ENCODE measurements at places on chromosomes 1 and 21. TPM values are rescaled to one million over a fixed set of nuclear protein-coding genes. Genes with fewer than 3 reads are reported as not detected.

- DNase-seq: no peak
Measured at GRCh38 chr1:40839943-40840335, 22.2 kb downstream of the CITED4 start.

- DNase-seq: no peak
Measured at GRCh38 chr21:32087447-32087846, 191.4 kb downstream of the MIS18A start.

DNA sequence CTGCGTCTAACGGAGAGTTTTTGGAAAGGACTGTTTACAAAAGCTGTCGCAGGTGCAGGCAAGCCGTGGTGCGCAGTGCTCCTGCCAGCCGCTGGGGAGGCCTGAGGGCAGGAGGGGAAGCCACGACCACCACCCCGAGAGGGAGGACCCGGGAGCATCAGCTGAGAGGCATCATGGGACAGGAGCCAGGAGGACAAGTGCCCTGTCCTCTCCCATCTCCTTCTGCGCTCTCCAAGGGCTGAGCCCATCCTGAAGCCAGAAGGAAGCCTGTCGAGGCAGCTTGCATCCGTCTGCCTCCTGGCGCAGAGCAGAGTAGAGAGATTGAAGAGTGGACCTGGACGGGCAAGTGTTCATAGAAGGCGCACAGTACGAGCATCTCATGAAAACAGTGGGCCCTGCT is 310.9 kb downstream of the KIF26B start:
- DNase-seq: no peak

DNA sequence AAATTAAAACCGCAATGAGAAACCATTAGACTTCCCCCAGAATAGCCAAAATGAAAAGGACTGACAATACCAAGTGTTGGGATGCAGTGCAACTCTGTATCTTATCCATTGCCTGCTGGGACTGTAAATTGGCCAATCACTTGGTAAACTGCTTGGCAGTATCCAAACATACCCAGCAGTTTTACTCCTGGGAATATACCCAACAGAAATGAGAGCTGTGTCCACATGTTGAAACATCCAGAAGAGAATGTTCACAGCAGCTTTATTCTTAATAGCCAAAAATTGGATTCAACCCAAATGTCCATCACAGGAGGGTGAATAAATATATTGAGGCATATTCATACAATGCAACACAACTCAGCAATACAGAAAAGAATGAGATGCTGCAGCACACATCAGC is 13.7 kb upstream of the FAM20B start:
- DNase-seq: no peak

BEST4 gene
- polyA plus RNA-seq: 0.14 TPM

MROH9 gene
- 0.04 TPM for polyA plus RNA-seq
